Activated CD8-positive, alpha-beta memory T cell treated with anti-CD3 and anti-CD28 coated beads, Interleukin-2, amount 10 ng/mL, durations not matched to agents 7 days and 5 days (primary cell): ENCODE measurements at places on chromosomes 3 and 15. TPM values are rescaled to one million over a fixed set of nuclear protein-coding genes. Genes with fewer than 3 reads are reported as not detected.
A peak's percentile ranks its signal among the peaks of the same experiment; 100 is the strongest.

ACKR2 gene
- total RNA-seq, result 2.3 TPM

RBP2 gene
- total RNA-seq, result not detected

ITGA11 gene
- total RNA-seq, result not detected

GATA2 gene
- total RNA-seq, result not detected

DNA sequence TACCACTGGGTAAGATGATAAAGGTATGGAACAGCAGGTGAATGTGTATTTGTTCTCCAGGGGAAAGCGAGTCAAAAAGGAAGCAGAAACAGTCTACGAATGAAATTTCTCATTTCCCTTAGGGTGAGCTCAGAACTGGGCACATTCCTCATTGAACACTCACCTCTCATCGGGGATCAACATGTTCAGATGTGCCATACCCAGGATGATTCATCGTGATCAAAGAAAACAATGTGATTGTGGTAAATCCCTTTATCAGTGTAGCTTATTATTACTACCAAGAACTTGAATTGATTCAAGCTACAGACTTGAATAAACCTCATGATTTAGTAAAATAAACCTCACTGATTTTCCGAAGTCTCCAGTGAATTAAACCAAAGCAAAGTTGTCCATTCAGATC is 72.1 kb downstream of the GJD2 start:
- DNase-seq, result no peak
- no peak overlapping the region for H3K27ac ChIP-seq
- no peak overlapping the region for H3K4me3 ChIP-seq

GRCh38 chr3:69695443-69695842 is 43.8 kb upstream of the MITF start:
- H3K27me3 ChIP-seq, result no peaks in the 10 kb centered on the region
- H3K27ac ChIP-seq, result no peak overlapping the region
- H3K4me1 ChIP-seq, result no peaks in the 10 kb centered on the region
- H3K36me3 ChIP-seq, result no peaks in the 10 kb centered on the region

- no peak overlapping the region for H3K4me3 ChIP-seq
- no peaks in the 10 kb centered on the region for H3K4me1 ChIP-seq
- no peak for DNase-seq
Observed at GRCh38 chr3:9710174-9710739, 6.6 kb downstream of the CPNE9 start.

- peaks cover 4% of the 10 kb centered on the region for H3K36me3 ChIP-seq
- no peak overlapping the region for H3K4me3 ChIP-seq
- DNase-seq, result no peak
- peaks cover 13% of the 10 kb centered on the region for H3K4me1 ChIP-seq
- no peaks in the 10 kb centered on the region for H3K27me3 ChIP-seq
Observed at GRCh38 chr15:40459391-40460015, 11.3 kb upstream of the CHST14 start.

DNA sequence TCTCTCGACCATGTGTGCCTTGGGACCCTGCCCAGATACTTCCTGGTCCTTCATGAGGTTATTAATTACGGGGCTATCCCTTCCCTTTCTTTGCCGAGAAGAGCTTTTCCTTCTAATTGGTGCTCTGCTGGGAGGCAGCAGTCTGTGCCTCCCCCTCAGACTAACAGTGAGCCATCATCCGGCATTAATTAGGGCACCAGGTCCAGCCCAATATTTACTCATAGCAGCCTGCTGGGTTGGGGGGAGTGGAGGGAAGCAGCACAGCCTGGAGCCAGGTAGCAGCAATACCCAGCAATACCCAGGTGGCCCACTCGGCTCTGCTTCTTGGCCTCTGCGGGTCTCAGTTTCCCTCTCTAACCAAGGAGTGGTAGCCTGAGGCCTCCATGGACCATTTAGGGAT is 20.1 kb downstream of the CACNA2D2 start:
- H3K4me1 ChIP-seq, result peaks cover 11% of the 10 kb centered on the region
- no peaks in the 10 kb centered on the region for H3K36me3 ChIP-seq
- no peaks in the 10 kb centered on the region for H3K27me3 ChIP-seq
- H3K4me3 ChIP-seq, result no peak overlapping the region
- no peak overlapping the region for H3K27ac ChIP-seq
- DNase-seq, result no peak

GRCh38 chr15:47376190-47376589 is 341.1 kb upstream of the SEMA6D start:
- no peaks in the 10 kb centered on the region for H3K36me3 ChIP-seq
- H3K27me3 ChIP-seq, result no peaks in the 10 kb centered on the region
- H3K4me3 ChIP-seq, result no peak overlapping the region
- no peak for DNase-seq
- no peaks in the 10 kb centered on the region for H3K4me1 ChIP-seq

GRCh38 chr3:58569287-58570001 is 7.7 kb downstream of the FAM107A start:
- no peak for DNase-seq
- no peak overlapping the region for H3K4me3 ChIP-seq
- peaks cover 6% of the 10 kb centered on the region for H3K4me1 ChIP-seq
- peaks cover 10% of the 10 kb centered on the region for H3K27me3 ChIP-seq

- peak overlapping the region; percentile 76 for H3K27ac ChIP-seq
- peak; percentile 41 for DNase-seq
- H3K4me1 ChIP-seq, result peaks cover 39% of the 10 kb centered on the region
- H3K27me3 ChIP-seq, result no peaks in the 10 kb centered on the region
- H3K4me3 ChIP-seq, result no peak overlapping the region
- peaks cover 2% of the 10 kb centered on the region for H3K36me3 ChIP-seq
Observed at GRCh38 chr15:63938486-63939061, 104.8 kb upstream of the HERC1 start.

DNA sequence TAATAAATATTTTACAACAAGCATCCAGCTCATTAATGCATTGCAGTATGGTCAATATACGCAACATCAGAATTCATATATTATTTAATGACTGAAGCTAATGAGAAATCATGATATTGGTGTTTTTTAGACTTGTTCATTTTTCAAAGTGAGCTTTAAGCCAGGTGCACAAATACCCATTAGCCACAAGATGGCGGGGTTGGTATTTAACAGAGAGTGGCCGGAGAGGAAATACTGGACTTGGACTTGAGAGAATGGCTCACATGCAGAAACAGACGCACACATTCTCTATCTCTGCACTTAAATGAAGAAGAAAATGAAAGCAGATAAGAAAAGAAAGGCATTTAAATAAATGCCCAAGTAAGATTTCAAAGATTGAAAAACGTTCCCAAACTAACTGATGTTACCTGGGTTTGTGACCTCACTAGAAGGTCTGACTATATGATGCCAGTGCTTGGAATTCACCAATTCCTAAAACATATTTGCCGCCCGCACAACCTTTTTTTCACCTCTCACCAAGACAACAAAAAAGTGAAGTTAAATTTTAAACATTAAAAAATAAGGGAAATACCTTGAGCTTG is 21.2 kb upstream of the CRBN start:
- DNase-seq, result no peak
- H3K4me1 ChIP-seq, result peaks cover 17% of the 10 kb centered on the region
- H3K4me3 ChIP-seq, result no peak overlapping the region
- no peaks in the 10 kb centered on the region for H3K27me3 ChIP-seq

DNA sequence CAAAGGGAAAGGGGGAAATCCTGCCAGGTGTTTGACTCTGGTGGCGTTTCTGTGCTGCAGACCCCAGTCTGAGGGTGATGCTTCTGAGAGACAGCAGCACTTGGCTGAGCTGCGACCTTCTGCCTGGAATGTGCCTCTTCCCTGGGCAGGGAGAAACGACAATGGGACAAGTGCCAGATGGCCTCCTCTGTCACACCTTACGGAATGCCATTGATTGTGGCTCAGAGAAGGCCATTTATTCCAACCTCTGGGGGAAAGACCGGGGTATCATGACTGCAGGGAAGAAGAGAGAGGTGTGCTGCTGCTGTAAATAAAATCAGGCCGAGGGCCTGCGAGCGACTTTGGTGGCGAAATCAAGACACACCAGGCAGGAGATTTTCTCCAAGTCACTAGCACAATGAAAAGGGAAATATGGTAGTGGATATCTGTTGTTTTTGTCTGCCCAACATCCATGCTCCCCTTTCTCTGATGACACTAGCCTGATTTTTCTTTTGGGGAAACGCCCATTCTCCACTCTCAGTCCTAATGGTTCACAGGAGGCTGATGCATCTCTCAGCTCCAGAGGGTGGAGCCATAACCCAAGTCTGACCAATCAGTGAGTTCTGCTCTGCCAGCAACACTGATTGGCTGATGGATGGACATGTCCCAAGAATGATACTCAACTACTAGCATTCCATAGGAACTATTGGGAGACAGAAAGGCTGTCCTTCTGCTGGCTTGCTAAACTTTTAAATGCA is 336.1 kb downstream of the FOXP1 start:
- H3K4me3 ChIP-seq, result no peak overlapping the region
- H3K27ac ChIP-seq, result no peak overlapping the region
- H3K4me1 ChIP-seq, result no peaks in the 10 kb centered on the region
- DNase-seq, result no peak
- no peaks in the 10 kb centered on the region for H3K27me3 ChIP-seq
